ENCODE measurements at places on chromosomes 6 and 20. TPM values are rescaled to one million over a fixed set of nuclear protein-coding genes. Genes with fewer than 3 reads are reported as not detected.

MTG2 gene
- 18.2 TPM for polyA plus RNA-seq

HAO1 gene
- polyA plus RNA-seq: not detected

ADGRF4 gene
- polyA plus RNA-seq: not detected

PRL gene
- not detected for polyA plus RNA-seq

ADTRP gene
- 64.6 TPM for polyA plus RNA-seq

TNNC2 gene
- not detected for polyA plus RNA-seq

DDAH2 gene
- 13.1 TPM for polyA plus RNA-seq

HRH3 gene
- not detected for polyA plus RNA-seq

BCAS1 gene
- not detected for polyA plus RNA-seq

PRDM13 gene
- polyA plus RNA-seq: not detected

POU5F1 gene
- polyA plus RNA-seq: 0.18 TPM

PABPC1L gene
- polyA plus RNA-seq: 1.8 TPM

SAMD3 gene
- 62.6 TPM for polyA plus RNA-seq

ZKSCAN8 gene
- 3.3 TPM for polyA plus RNA-seq

TNFAIP3 gene
- polyA plus RNA-seq: 90.5 TPM

PPP1R11 gene
- polyA plus RNA-seq: 113 TPM

FRS3 gene
- 2.4 TPM for polyA plus RNA-seq

RIPPLY2 gene
- polyA plus RNA-seq: not detected

HEY2 gene
- 0.14 TPM for polyA plus RNA-seq

CCNC gene
- polyA plus RNA-seq: 34.6 TPM

DNAH8 gene
- polyA plus RNA-seq: not detected

HMGCLL1 gene
- polyA plus RNA-seq: not detected

MUC22 gene
- polyA plus RNA-seq: not detected

PRPH2 gene
- 0.14 TPM for polyA plus RNA-seq

PSORS1C1 gene
- not detected for polyA plus RNA-seq

SPAG4 gene
- polyA plus RNA-seq: not detected

IMPG1 gene
- not detected for polyA plus RNA-seq

TAAR5 gene
- polyA plus RNA-seq: not detected

FAM209B gene
- not detected for polyA plus RNA-seq

Measured in naive thymus-derived CD4-positive, alpha-beta T cell (primary cell).